ENCODE measurements at places on chromosomes 1 and 21. TPM values are rescaled to one million over a fixed set of nuclear protein-coding genes. Genes with fewer than 3 reads are reported as not detected.

EFNA1 gene
- total RNA-seq, result not detected

DNA sequence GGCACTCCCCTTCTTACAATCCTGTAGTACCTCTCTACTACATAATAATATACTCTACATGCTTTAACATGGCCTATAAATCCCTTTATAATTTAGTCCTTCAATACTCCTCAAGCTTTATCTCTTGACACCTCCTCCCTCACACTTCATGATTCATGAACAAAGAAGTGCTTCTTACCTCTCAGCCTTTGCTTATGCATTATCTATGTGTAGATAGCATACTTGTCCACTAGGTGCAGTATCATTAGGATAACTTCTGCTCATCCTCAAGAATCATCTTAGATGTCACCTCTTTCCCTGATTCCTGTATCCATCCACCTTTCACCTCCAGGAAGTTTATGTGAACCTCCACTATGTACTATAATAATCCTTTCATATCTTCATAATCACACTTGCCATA lies 74.4 kb downstream of the COL24A1 start:
- DNase-seq, result no peak

RORC gene
- total RNA-seq, result 25.4 TPM

- DNase-seq, result no peak
Observed at GRCh38 chr1:117796226-117796625, 133.2 kb downstream of the GDAP2 start.

- DNase-seq, result no peak
Observed at GRCh38 chr1:178389441-178389840, 107.3 kb downstream of the CLEC20A start.

DNA sequence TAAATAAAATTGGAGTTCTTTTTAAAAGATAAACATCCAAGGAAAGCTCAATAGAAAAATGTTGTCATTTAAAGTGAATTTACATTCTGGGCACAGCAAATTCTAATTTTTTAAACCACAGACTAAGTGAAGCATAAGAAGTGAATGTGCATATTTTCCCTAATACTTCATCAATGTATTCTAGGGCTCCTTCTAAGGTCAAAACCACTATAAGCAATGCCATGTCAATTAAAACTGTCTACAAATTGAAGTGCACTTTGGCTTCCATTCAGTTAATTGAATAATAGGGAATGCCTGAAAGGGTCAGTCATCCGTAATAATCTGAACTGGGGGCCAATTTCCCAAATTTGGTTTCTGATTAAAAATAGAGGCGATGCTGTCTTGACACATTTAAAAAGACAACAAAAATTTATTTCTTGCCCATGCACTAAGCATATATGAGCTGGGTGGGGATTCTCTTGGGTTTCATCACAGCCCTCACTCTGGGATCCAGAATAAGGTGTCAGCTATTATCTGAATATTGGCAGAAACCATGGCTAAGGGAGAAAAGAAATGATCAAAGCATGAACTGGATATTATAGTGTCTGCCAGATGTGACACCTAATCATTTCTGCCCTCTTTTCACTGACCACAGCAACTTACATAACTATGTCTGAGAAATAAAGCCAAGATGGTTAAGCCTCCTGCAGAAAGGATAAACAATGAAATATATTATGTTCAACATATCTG lies 660.6 kb upstream of the B3GALT2 start:
- DNase-seq, result no peak

LCE3E gene
- not detected for total RNA-seq

DNA sequence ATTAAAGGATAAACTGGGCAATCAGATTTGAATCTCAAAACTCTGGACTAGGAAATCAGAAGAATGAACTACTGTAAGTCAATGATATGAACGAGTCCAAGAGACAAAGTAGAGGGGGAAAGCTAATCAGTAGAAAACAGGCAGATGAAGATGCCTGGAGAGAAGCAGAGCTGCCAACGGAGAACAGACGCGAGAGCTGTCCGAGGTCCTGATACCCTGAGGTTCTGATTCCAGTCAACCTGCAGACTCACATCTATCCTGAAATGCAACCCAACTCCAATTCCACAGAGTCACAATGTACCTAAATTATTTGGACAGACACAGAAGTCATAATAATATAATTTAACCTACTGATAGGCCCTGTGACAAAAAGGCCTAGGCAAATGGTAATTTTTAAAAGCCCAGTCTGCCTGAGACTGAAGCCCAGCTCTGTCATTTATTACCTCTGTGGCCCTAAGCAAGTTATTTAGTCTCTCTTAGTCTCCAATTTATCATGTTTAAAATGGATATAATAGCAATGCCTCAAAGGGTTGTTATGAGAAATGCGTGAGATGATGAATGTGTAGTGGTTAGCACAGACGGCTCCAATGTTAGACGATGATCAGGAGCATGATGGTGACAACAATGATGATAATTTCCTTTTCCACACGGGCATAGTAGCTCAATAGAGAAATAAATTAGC lies 33.4 kb downstream of the RGS7 start:
- DNase-seq, result peak; percentile 22

Measured in activated CD4-positive, alpha-beta memory T cell treated with anti-CD3 and anti-CD28 coated beads, Interleukin-2, amount 10 ng/mL, durations not matched to agents 7 days and 5 days (primary cell).